ENCODE measurements at places on chromosomes 6 and 20.

DNA sequence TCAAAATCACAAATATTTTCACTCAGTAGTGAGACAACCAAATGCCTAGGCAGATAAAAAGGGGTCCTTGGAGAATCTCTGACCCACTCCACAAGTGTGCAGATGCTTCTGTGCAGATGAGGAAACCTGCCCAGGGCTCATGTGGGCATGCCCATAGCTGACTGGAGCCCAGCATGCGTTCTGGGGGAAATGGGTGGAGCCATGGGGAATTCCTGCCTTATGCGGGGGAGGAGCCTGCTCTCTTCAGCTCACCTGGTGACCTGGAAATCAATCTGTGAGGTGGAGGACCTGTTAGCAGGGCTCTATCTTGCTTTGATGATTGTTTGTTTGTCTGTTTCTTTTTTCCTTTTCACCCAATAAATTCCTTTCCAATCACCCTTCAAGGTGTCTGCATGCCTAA is 23.4 kb upstream of the PLN start:
- no peak for DNase-seq

- DNase-seq: peak; percentile 11
Observed at GRCh38 chr20:52103913-52104545, 87.5 kb downstream of the ZFP64 start.

DNA sequence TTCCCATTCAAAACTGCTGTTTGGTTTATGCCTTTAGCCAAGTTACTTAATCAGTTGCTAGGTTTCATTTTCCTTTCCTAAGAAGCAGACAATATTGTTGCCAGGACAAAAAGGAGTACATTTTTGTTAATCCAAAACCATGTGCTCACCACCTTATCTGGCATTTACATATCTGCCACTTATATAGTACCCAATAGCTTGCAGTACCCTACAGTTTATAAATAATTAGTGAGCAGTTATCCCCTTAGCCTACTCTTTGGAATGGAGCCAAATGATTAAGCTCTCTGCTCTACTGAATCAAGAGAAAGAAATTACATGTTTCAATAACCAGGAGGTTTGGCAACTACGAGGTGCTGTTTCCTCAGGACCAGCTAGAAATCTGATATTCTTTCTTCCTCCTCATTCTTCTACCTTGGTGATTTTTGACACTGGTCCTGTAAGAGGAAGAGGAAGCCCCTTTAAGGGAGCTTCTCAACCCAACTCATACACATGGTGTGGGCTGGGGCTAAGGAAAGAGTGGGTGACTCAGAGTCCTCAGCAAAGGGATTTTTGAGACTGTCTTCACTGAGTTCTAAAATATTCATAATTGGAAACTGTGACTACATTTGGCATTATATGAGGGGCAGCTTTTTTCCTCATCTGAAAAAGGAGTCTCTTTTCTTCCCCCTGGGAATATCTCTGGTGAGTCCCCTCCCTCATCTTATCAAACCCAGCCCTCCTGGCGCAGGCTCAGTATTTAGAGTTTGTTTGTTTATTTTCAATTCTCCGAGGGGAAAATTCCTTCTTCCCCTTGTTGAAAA is 1.5 kb downstream of the ZNFX1 start:
- peak; percentile 66 for DNase-seq

- no peak for DNase-seq
Observed at GRCh38 chr6:32953775-32954174, 878 bp upstream of the HLA-DMA start.

DNA sequence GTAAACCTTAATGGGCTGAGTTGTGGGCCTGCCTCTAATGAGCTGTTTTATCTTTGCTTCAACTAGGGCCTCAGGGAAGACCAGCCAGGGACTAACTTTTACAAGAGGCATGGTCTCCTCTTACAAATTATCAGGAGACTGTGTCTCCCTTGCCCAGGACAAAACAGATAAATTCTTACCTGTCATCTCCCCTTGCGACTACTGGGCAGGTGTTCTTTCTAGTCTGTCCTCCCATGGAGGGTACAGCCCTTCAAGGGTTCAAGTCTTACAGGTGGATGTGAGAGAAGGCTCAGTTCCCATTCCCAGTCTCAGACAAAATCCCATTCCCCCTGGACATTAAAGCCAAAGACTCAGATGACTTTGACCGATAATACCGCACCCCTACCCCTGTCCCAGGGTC is 13.6 kb downstream of the RRBP1 start:
- DNase-seq: no peak

GRCh38 chr6:146543211-146543939 is at the start of gene RAB32:
Gene RAB32, plus strand, starts transcription at chr6:146543833. Its CDS starts 39 bp downstream, at chr6:146543872.
- peak; percentile 92 for DNase-seq

GRCh38 chr6:75101896-75102295 is 104.0 kb downstream of the COL12A1 start:
- peak; percentile 77 for DNase-seq

- DNase-seq: no peak
Observed at GRCh38 chr6:156689656-156690055, 87.5 kb upstream of the ARID1B start.

- no peak for DNase-seq
Observed at GRCh38 chr6:27159725-27160124, 87.8 kb upstream of the PRSS16 start.

DNA sequence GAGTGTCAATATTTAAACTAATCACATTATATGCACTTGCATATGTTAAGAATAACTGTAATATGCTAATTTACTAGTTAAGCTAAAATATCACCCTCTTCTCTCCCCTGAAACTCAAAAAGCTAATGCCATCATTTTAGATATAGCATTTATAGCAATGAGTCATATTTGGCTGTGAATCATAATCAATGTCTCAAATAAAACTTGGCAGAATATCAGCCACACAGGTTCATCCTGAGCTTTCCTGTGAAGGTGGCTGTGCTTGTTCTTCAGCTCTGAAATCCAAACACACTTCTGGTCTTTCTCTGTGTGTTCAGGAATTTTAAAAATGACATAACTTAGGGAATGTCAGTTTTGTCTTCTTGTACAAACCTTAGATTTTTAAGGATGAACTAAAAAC is 12.8 kb upstream of the PNRC1 start:
- no peak for DNase-seq

DNA sequence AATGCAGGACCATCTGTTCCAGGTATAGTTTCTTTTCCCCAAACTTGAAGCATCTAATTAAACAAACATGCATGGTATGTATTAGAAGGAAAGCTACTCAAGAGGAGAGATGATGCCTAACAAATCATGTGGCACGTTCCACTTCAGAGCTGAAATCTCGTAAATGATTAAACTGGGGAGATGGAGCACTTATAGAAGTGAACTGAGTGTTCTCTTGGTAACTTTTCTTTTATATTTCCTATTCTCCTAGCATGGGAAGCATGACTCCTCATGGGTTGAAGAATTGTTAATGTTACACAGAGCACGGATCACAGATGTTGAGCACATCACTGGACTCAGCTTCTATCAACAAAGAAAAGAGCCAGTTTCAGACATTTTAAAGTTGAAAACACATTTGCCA is 61.1 kb downstream of the CCN2 start:
- no peak for DNase-seq

- DNase-seq: no peak
Observed at GRCh38 chr6:129472239-129472638, 237.7 kb downstream of the ARHGAP18 start.

DNA sequence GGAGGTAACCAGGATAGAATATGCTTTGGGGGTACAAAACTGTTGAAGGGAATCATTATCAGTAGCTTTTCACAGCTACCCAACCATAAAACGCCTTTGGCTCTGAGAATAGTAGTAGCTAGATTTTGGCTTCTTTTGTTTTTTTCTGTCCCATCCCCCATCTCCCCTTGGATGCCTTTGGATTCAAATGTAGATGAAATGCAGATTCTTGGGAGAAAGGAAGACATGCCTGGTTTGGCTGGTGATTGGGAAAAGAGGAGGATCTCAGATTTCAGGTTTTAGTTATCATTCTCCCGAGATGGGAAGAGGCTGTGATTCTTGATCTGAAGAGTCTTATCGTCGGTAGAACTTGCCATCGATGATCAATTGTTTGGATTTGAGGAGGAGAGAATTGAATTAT is 3.5 kb upstream of the CDYL start:
- DNase-seq: no peak

GRCh38 chr20:45629496-45630100 is at the start of gene WFDC10A:
Gene WFDC10A, plus strand, starts transcription at chr20:45629739. Its CDS starts 75 bp downstream, at chr20:45629814.
- DNase-seq: peak; percentile 58

All from amniotic epithelial cell (primary cell).